ENCODE measurements at places on chromosomes 16 and 17. TPM values are rescaled to one million over a fixed set of nuclear protein-coding genes. Genes with fewer than 3 reads are reported as not detected.
A peak's percentile ranks its signal among the peaks of the same experiment; 100 is the strongest.

DNA sequence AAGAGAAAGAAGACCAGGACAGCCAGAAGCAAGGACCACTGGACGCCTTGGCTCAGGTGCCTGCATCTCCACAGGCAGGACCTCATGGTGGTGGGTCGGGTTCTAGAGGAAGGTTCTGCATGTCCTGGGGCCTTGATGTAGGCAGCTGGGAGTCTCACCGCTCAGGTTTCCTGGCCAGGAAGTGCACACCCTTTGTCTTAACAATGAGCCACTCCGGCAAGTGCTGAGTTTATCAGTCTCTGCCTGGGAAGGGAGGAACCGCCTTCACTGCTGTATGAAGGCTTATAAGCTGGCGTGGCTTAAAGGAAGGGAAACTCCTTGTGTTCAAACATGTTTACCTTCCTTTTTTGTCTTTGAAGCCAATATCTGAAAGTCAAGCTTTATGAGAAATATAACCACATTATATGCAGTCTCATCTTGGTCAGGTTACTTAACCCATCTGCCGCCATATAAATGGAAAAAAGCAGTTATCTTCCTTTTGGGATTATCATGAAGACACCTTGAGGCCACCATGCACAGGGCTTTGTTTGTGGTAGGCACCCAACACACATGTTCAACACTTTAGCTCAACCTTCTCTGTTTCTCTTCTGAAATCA is at the start of gene ST6GALNAC1:
Gene ST6GALNAC1 (minus strand): TSS at position 205 of the 596 bp plus-strand sequence. CDS start 119 bp downstream, at position 86.
- no peaks in the 10 kb centered on the region for H3K27me3 ChIP-seq
- H3K4me1 ChIP-seq = no peaks in the 10 kb centered on the region
- peak within 1 kb of the TSS; percentile 90 for H3K27ac ChIP-seq
- H3K4me3 ChIP-seq = peak within 1 kb of the TSS; percentile 32
- H3K36me3 ChIP-seq = no peaks in the 10 kb centered on the region

- H3K4me3 ChIP-seq = no peak overlapping the region
- peaks cover 15% of the 10 kb centered on the region for H3K36me3 ChIP-seq
- peaks cover 3% of the 10 kb centered on the region for H3K4me1 ChIP-seq
- H3K27me3 ChIP-seq = no peaks in the 10 kb centered on the region
These were observed 3.2 kb upstream of the GDPD3 start for GRCh38 chr16:30116291-30117207.

GRCh38 chr16:50567651-50568050 is 19.5 kb downstream of the NKD1 start:
- no peak overlapping the region for H3K27ac ChIP-seq
- no peaks in the 10 kb centered on the region for H3K4me1 ChIP-seq
- no peaks in the 10 kb centered on the region for H3K27me3 ChIP-seq

DPEP3 gene
- not detected for polyA plus RNA-seq

MYBBP1A gene
- polyA plus RNA-seq = 16.2 TPM

DNA sequence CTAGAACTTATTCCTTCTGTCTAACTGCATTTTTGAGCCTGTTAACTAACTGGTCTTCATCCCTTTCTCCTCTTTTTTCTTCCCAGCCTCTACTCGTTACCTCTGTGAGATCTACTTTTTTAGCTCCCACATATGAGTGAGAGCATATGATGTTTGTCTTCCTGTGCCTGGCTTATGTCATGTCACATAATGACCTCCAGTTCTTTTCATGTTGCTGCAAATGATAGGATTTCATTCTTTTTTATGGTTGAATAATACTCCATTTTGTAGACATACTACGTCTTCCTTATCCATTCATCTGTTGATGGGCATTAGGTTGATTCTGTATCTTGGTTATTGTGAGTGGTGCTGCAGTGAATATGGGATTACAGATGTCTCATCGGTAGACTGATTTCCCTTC is 184.7 kb downstream of the PRKCA start:
- peak overlapping the region; percentile 60 for H3K27ac ChIP-seq
- no peak for DNase-seq
- H3K4me1 ChIP-seq = peaks cover 1% of the 10 kb centered on the region
- no peaks in the 10 kb centered on the region for H3K36me3 ChIP-seq

GCGR gene
- 2.2 TPM for polyA plus RNA-seq

FDXR gene
- polyA plus RNA-seq = 12.4 TPM

GRCh38 chr17:16975277-16975651 is 3.3 kb upstream of the TNFRSF13B start:
- no peaks in the 10 kb centered on the region for H3K36me3 ChIP-seq
- H3K4me3 ChIP-seq = no peak overlapping the region
- no peaks in the 10 kb centered on the region for H3K27me3 ChIP-seq
- no peak overlapping the region for H3K27ac ChIP-seq
- no peak for DNase-seq

GRCh38 chr16:75703306-75703705 is 2.0 kb upstream of the DUXB start:
- no peaks in the 10 kb centered on the region for H3K36me3 ChIP-seq
- H3K4me1 ChIP-seq = no peaks in the 10 kb centered on the region
- peaks cover 1% of the 10 kb centered on the region for H3K27me3 ChIP-seq
- H3K27ac ChIP-seq = no peak overlapping the region
- no peak for DNase-seq
- H3K4me3 ChIP-seq = no peak overlapping the region

DNA sequence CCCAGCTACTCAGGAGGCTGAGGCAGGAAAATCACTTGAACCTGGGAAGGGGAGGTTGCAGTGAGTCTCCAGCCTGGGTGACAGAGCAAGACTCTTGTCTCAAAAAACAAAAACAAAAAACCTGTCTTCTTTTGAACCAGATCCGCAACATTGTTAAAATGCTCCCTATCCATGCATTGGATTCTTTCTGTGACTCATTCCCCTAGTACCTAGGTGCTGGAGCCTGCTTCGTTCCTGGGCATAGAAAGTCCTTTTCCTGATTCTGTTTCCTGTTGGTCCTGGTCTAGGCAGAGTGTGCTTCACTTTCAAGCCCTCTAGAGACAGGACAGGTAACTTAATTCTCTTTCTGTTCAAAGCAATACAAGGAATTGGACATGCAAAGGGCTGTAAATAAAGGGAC is 5.2 kb downstream of the EPN2 start:
- H3K4me3 ChIP-seq = no peak overlapping the region
- H3K4me1 ChIP-seq = no peaks in the 10 kb centered on the region
- H3K27ac ChIP-seq = no peak overlapping the region

GRCh38 chr17:9101356-9101755 is 80.0 kb downstream of the NTN1 start:
- H3K4me3 ChIP-seq = no peak overlapping the region
- H3K27ac ChIP-seq = no peak overlapping the region
- no peak for DNase-seq
- no peaks in the 10 kb centered on the region for H3K27me3 ChIP-seq
- H3K36me3 ChIP-seq = no peaks in the 10 kb centered on the region
- H3K4me1 ChIP-seq = no peaks in the 10 kb centered on the region

DNA sequence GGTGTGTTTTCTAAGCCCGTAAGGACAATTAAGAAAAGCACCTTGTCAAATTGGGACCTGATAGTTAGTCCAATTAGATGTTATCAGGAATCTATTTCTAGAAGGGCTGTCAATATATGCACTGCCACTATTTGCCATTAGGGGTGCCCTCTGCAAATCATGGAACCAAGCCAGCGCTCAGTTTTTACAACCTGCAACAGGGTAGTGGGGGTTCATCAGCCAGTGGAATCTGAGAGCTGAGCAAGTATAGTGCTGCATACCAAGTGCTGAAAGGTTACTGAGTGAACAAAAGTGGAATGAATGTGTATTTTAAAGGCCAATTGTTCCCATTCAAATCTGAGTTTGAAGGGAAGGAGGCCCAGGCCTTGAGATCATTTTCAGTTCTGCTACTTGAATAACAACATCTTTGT is 10.4 kb downstream of the PRR11 start:
- no peaks in the 10 kb centered on the region for H3K36me3 ChIP-seq
- H3K4me3 ChIP-seq = no peak overlapping the region
- H3K27ac ChIP-seq = no peak overlapping the region
- H3K27me3 ChIP-seq = no peaks in the 10 kb centered on the region
- no peaks in the 10 kb centered on the region for H3K4me1 ChIP-seq

- no peak overlapping the region for H3K4me3 ChIP-seq
- no peak for DNase-seq
- no peaks in the 10 kb centered on the region for H3K36me3 ChIP-seq
- no peak overlapping the region for H3K27ac ChIP-seq
These were observed 61.5 kb upstream of the B4GALNT2 start for GRCh38 chr17:49071106-49071505.

DNA sequence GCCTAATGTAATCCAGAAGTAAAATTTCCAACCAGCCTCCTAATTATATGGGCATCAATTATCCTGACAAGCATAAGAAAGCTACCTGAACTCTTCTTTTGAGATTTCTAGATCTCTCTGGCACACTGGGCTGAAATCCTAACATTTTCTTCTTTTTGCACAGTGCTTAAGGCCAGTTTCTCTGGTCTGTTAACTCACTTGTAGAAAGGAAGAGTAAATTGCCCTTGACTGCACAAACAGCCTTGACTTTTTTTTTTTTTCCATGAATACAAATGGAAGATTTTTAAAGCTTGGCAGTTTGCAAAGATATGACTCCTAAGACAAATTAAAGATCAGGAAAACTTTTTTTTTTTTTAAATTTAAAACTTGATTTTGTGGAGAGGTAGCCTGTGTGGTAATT is 291.2 kb upstream of the MON1B start:
- no peaks in the 10 kb centered on the region for H3K27me3 ChIP-seq
- H3K4me1 ChIP-seq = no peaks in the 10 kb centered on the region
- no peak overlapping the region for H3K27ac ChIP-seq
- no peaks in the 10 kb centered on the region for H3K36me3 ChIP-seq
- DNase-seq = no peak

DNA sequence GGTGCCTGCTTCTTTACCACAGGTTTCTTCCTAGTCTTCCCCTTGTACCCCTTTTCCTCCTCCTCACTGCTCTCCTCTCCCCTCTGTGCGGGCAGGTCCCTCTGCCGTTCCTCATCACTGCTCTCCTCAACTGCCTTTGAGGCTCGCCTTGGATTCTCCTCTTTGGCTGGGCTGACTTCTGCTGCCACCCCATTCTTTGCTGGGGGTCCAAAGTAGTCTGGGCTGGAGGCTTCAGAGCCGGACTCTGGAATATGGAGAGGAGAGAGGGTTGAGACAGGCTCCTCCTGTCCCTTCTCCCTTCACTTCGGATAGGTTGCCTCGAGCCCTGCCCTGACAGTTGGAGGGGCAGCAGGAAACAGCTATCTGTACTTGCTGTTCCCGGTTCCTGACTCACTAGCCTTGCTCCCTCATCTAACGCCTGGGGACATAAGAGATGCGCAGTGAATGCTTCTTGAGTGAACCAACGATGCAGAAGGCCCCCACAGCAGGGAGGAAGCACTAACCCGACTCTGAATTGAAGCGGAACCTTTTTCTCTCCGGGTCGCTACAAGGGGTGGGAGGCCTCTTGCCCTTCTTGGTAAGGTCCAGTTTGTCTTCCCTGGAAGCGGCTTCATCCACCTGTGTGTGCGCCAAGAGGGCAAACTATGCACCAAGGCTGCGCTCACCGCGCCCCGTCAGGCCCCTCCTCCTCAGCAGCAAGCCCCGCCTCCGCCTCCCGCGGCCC is 655 bp downstream of the HIRIP3 start:
- peak overlapping the region; percentile 90 for H3K4me3 ChIP-seq
- DNase-seq = no peak
- peaks cover 9% of the 10 kb centered on the region for H3K36me3 ChIP-seq
- peaks cover 2% of the 10 kb centered on the region for H3K4me1 ChIP-seq

GRCh38 chr16:50437769-50438437 is 69.1 kb upstream of the BRD7 start:
- peaks cover 5% of the 10 kb centered on the region for H3K27me3 ChIP-seq
- no peak for DNase-seq
- no peak overlapping the region for H3K4me3 ChIP-seq
- H3K27ac ChIP-seq = no peak overlapping the region

- H3K4me3 ChIP-seq = no peak overlapping the region
- H3K36me3 ChIP-seq = no peaks in the 10 kb centered on the region
- H3K4me1 ChIP-seq = no peaks in the 10 kb centered on the region
- DNase-seq = no peak
These were observed 75.5 kb downstream of the SHISA9 start for GRCh38 chr16:12976936-12977335.

DNA sequence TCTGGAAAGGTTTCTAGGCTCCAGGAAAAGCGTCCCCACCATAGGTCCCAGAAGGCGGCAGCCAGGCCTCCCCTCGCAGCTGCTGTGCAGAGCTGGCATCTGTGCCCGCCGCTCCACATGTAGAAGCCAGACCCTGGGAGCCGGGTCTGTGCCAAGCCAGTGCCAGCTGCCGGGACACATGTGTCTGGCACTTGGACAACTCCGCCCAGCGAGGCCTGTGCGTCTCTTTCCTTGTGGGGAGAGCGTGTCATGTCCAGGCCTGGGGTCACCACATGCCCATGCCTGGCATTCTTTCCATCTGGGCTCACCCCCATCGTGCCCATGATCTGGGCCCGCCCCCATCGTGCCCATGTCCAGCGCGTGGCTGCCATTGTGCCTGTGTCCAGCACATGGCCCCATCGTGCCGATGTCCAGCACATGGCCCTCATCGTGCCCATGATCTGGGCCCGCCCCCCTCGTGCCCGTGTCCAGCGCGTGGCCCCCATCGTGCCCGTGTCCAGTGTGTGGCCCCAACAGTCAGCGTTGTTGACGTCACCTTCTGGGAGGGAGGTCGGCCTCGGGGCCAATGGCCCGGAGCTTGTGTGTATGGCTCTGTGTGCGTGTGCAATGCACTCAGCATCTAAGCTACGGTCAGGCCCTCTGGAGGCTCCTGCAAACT is 13.3 kb upstream of the ACSF3 start:
- H3K4me3 ChIP-seq = no peak overlapping the region
- no peaks in the 10 kb centered on the region for H3K4me1 ChIP-seq
- no peak overlapping the region for H3K27ac ChIP-seq
- no peaks in the 10 kb centered on the region for H3K27me3 ChIP-seq
- no peak for DNase-seq
- no peaks in the 10 kb centered on the region for H3K36me3 ChIP-seq

- H3K27me3 ChIP-seq = no peaks in the 10 kb centered on the region
- no peaks in the 10 kb centered on the region for H3K36me3 ChIP-seq
- no peak overlapping the region for H3K4me3 ChIP-seq
- peaks cover 4% of the 10 kb centered on the region for H3K4me1 ChIP-seq
- no peak for DNase-seq
- H3K27ac ChIP-seq = peak overlapping the region; percentile 62
These were observed 92.3 kb downstream of the PITPNC1 start for GRCh38 chr17:67469208-67469980.

DNA sequence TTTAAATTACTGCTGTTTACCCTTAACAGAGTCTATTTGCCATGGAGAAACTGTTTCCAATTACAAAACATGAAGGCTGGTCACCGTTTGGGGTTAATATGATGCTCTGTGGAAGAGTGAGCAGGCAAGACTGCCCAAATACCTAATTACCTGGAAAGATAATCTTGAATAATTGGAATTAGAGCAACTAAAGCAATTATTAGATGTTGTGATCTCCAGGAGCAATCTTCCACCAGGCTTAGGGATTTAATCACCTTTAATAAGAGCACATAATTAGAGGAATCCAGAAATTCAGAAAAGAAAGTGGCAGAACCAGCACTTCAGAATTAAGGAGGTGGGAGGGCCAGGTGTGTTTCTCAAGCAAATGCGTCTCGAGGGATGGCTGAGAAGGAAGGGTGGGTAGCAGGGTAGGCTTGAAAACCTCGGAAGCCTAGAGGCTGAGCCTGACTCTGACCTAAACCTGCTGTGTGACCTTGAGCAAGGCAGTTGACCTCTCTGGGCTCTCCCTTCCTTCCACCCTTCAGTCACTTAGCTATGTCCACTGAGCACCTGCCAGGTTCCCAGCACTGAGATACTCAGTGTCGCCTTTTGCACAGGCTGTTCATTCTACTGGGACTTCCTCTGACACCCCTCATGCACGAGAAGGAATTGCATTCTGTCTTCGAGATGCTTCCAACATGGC is 113.2 kb downstream of the GSG1L start:
- no peak overlapping the region for H3K27ac ChIP-seq
- DNase-seq = no peak
- no peaks in the 10 kb centered on the region for H3K27me3 ChIP-seq
- no peaks in the 10 kb centered on the region for H3K4me1 ChIP-seq
- no peaks in the 10 kb centered on the region for H3K36me3 ChIP-seq

HOXB9 gene
- not detected for polyA plus RNA-seq

GRCh38 chr17:57517632-57518456 is 227.3 kb downstream of the CCDC182 start:
- no peak for DNase-seq
- no peak overlapping the region for H3K4me3 ChIP-seq
- H3K27ac ChIP-seq = no peak overlapping the region

Measured in small intestine (tissue), 16 donors.